ENCODE measurements at places on chromosomes 11 and 22. TPM values are rescaled to one million over a fixed set of nuclear protein-coding genes. Genes with fewer than 3 reads are reported as not detected.
A peak's percentile ranks its signal among the peaks of the same experiment; 100 is the strongest.

GRCh38 chr22:19108807-19109197 is 13.4 kb downstream of the DGCR2 start:
- no peak for DNase-seq

DNA sequence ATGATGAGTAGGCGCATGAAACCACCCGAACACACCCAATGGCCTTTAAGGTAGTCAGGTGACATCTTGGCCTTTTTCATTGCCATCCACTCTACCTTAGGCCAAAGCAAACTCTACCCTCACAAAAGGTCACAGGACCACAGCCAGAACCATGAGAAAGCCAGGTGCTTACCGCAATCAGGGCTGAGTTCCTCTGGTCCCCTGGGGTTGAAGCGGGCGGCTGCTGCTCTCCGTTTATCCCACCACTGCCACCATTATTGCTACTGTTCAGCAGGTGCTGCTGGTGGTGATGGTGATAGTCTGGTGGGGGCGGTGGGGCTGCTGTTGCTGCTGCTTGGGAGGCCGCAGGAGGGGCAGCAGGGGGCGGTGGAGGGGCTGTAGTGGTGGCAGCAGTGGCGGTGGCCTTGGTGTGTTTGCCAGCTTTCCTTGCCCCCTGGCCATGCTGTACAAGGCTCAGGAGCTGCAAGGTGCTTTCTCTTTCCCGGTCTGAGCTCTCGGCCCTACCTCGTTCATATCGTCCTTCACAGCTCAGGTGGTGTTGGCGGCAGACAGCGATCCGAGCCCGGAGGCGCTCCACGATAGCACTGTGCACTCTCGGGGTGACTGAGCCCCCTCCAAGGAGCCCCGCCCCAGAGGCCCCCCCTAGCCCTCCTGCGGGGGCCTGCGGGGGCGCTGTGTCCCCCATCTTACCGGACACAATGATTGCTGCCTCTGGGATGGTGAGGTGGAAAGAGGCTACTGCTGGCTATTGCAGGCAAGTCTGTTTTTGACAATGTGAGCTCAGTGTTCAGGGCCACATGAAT is 1.6 kb downstream of the MAML2 start:
- no peak for DNase-seq

DNA sequence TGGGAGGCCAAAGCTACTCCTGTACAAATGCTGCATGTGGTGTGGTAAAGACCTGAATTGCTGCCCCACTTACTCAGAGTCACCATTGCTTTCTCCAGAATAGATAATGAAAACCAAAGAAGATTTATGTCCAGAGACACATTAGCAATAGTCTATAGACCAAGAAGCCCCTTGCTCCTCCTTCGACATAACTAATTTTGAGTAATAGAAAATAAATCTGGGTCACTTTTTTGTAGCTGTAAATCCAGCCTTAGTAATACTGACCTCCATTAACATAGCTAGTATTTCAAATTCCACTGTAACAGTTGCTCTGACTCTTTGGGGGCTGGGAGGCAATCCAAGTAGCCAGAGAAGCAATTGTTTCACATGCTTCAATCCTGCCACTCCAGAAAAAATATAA is 145.9 kb downstream of the MAML2 start:
- no peak for DNase-seq

GRCh38 chr11:93756748-93757147 is 15.3 kb downstream of the C11orf54 start:
- no peak for DNase-seq

GRCh38 chr11:134557571-134558257 is 145.7 kb upstream of the B3GAT1 start:
- DNase-seq: no peak

DNA sequence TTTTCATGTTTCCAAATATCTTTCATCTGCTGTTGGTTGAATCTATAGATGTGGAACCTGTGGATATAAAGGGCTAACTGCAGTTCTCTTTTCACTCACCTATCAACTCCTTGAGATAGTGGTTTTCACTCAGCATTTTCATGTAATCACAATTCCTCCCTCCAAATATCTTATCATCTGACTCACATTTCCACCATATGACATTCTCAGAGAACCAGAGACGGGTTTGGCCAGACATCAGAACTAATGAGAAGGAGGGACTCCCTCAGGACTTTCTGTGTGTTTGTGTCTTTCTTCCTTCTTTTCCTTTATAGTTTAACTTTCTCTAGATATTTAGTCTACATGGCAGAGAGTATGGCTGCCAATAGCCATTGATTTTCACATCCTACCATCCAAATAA is 134.8 kb upstream of the DDI1 start:
- DNase-seq: no peak

GRCh38 chr22:31085493-31085824 is 4.3 kb downstream of the SMTN start:
- peak; percentile 75 for DNase-seq

DNA sequence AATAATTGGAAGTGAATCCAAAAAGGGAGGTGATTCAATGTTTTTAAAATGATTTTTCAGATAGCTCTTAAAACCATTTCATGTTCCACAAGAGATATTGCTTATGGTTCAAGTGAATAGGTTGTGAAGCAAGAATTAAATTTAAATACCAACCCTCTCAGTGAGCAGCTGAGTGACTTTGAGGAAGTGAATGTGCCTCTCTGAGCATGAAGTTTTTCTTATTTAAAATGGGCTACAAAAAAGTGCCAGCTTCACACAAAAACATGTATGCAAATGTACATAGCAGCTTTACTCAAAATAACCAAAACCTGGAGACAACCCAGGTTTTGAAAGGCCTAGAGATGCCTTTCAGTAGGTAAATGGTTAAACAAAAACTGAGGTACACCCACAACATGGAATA is 35.5 kb upstream of the GAB4 start:
- no peak for DNase-seq

DNA sequence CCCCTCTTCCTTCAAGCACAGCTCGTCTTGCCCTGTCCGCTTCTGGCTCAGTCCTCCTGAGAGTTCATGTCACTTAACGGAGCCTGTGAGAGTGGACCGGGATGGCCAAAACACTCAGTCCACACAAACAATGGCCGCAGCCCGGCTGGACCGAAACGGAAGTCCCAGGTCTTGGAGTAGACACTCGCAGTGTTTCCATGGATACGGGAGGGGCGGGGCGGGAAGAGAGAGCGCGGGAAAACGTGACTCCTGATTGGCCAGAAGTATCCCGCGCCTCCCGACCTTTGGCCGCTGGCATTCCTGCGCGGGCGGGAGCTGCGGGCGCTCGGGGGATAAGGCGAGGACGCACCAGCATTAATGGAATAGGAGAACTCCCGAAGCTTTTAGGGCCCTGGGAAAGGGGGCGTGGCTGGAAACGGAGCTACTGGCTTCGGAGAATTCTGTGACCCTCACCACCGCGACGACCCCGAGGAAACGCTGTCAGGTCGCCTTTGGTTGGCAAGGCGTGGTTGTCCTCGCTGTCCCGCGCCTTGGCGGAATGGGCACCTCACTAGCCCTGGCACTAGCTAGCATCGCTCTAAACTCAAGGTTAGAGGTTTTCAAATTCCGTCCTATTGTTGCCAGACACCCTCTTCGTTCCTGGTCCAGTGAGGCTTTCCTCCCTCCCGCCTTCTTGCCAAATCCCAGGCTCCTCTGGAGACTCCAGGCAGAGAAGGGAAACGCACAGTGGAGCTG is at the start of the genes NLRP14 and ZNF214:
Gene NLRP14 (plus strand): TSS at position 297 of the 735 bp plus-strand sequence. CDS start 18,108 bp downstream, outside the sequence.
Gene ZNF214 (minus strand): TSS at position 164 of the 735 bp plus-strand sequence. CDS start 17,511 bp downstream, outside the sequence.
- peak; percentile 94 for DNase-seq

- DNase-seq: no peak
Observed at GRCh38 chr11:84056653-84057376, 770.6 kb upstream of the CCDC90B start.

GRCh38 chr11:46718155-46719019 is 626 bp upstream of the F2 start:
- no peak for DNase-seq

DNA sequence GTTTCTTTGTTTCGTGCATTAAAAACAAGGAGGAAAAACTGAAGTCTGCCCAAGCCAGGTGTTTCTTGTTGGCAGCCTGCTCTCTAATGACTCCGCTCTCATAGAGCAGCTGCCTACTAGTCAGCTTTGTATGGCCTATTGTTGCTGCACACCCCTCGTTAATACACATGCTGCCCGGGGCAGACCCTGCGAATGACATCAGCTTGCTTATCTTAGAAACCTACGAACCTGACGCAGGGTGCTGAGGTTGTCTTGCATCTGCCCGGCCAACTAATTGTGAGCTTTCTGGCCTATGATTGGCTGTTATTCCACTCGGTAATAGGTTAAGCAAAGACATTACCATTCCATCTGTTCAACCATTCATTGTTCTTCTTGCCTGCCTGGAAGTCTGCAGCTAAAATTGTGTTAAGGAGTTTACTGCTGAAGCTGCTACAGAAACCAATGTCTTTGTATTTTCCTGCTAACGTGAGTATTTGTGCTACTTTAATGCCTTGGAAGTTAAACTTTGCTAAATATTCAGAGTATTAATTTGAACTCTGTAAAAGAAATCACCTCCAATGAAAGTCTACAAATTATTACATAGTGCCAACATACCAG is 37.5 kb downstream of the ZC3H12C start:
- no peak for DNase-seq

GRCh38 chr11:665062-665703 is 28.1 kb downstream of the DRD4 start:
- no peak for DNase-seq

SPA17 gene
- 2.6 TPM for total RNA-seq

OR51M1 gene
- total RNA-seq: not detected

DRG1 gene
- 59.3 TPM for total RNA-seq

ROBO4 gene
- total RNA-seq: 27.6 TPM

NR1H3 gene
- 22.3 TPM for total RNA-seq

BRSK2 gene
- total RNA-seq: 1.4 TPM
